ENCODE measurements at places on chromosomes 11 and 22.
A peak's percentile ranks its signal among the peaks of the same experiment; 100 is the strongest.

GRCh38 chr11:122355968-122356367, 240.0 kb upstream of the BLID start:
- DNase-seq: no peak

- peak; percentile 65 for DNase-seq
Measured at GRCh38 chr11:8015753-8016239, 28.7 kb downstream of the EIF3F start.

DNA sequence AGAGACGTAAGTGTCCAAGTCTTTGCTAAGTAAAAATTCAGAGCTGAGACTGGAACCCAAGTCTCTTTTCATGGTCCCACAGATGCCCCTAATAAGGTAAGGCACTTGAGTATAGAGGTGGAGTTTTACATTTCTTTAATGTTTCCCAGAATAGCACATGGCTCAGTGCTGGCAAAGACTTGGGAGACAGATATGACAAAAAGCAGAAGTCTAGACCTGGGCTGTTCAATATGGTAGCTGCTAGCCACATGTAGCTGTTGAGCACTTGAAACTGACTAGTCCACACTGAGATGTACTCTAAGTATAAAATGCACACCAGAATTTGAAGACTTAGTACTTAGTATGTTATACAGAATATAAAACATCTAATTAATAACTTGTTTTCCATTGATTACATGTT, 17.6 kb downstream of the VSTM5 start:
- no peak for DNase-seq

DNA sequence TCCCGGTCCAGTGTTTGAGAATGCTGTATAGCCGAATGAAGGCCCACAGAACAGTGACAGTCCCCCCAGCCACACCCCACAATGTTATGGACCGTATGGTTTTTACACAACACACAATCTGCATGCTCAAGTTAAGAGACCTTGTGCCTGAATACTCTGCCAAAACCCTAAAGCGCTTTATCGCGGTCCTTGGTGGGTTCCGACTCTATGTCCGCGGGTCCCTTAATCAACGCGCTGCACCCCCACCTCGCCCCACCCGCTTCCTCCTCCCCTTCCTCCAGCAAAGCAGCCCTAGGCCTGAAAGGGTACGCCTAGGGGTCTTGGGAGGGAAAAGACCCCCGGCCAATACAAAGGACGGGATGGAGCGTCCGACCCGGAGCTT, 442 bp downstream of the COPB1 start:
- peak; percentile 29 for DNase-seq

DNA sequence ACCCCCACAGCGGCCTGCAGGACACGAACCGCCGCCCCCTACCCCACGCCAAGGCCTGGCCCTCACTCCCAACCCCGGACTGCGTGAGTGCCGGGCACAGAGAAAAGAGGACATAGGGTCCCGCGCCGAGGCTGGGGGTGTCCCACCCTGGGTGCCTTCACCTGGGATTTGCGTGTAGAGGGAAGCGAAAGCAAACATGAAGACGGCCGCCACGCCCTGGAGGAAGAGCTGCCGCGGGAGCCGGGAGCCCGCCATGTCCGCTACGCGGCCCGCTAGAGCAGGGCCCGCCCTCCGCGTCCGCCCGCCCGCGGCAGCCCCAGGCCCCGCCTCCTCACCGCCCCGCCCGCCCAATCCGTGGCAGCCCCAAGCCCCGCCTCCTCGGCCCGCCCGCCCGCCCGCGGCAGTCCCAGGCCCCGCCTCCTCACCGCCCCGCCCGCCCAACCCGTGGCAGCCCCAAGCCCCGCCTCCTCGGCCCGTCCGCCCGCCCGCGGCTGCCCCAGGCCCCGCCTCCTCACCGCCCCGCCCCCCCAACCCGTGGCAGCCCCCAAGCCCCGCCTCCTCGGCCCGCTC, at the start of gene LMF2:
TSS of gene LMF2 (minus strand) at position 282 of the 570 bp plus-strand sequence. CDS start at position 255, 27 bp downstream.
- no peak for DNase-seq

- DNase-seq: peak; percentile 14
Measured at GRCh38 chr22:36586271-36586670, 57.3 kb upstream of the EIF3D start.

- no peak for DNase-seq
Measured at GRCh38 chr22:44724416-44724815, 22.4 kb downstream of the PRR5 start.

GRCh38 chr11:93515441-93516025, 27.7 kb downstream of the SMCO4 start:
- no peak for DNase-seq

DNA sequence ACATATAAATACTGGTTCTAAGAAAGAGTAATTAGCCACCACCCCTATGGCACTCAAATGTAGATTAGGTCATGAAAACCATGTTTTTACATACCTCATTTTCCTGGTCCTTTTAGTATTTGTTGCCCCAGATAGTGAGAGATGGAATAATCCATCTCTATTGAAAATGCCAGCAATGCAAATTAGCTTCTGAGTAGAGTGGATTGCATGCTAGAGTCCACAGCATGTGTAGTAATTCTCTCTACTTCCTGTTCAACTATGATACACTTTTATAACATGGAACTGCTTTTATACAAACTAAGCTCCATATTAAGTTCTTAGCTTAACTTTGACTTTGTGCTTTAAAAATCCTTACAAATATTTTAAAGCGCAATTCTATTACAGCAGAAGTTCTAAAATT, 73.2 kb downstream of the TRPC6 start:
- DNase-seq: no peak

GRCh38 chr11:73856031-73856567, 20.5 kb downstream of the COA4 start:
- no peak for DNase-seq

DNA sequence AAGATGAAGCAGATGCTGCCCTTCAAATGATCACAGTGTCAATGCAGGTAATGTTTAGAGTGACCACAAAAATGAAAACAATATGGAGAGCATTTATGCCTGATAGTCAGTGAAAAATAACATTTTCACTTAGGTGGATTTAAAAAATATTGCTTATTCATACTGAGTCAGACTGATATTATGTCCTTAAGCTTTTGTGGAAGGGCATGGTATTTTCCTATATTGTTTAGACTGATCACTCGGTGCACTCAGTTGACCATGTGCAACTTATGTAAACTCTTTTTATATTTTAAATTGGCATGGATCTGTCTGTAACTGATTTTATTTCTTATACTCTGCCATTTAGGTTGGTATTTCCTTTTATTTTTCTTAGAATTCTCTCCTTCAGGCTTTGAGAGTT, 106.6 kb downstream of the DYNC2H1 start:
- no peak for DNase-seq

DNA sequence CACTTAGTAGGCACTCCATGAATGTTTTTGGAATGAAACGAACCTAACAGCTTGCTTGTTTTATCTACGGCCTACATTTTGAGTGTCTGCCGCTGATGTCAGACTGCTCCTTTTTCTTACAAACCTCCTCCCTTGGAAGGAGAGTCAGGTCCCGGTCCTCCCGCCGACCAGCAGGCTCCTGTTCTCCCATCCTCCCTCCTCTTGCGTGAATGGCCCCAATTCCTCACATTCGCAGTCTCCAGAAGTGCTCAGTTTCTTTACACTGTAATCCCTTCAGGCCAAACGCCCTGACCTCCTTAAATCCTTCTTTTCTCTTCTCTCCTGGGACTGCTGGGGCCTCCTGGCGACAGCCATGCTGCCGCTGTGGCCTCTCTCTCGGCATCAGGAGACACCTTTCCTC, 82.6 kb upstream of the CSNK2A3 start:
- DNase-seq: no peak

DNA sequence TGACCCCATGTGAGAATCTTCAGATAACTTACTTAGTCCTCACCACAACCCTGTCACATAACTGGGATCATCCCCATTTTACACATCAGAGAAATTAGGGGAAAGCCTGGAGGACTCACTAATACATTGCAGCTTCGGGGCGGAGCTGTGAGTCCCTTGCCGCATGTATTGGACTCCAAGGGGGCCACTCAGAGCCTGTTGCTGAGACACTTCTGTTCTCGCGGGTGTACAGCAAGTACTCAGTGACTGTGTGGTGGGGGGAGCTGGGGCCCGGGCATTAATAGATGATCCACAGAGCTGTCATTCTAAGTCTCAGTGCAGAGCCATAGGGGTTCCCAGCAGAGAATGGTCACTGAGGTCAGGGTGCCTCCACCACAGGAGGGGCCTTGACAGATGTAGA, 13.5 kb downstream of the OAF start:
- DNase-seq: no peak

- no peak for DNase-seq
Measured at GRCh38 chr11:96035031-96035739, 111.3 kb upstream of the MTMR2 start.

- no peak for DNase-seq
Measured at GRCh38 chr11:65545853-65546216, 12.3 kb downstream of the LTBP3 start.

DNA sequence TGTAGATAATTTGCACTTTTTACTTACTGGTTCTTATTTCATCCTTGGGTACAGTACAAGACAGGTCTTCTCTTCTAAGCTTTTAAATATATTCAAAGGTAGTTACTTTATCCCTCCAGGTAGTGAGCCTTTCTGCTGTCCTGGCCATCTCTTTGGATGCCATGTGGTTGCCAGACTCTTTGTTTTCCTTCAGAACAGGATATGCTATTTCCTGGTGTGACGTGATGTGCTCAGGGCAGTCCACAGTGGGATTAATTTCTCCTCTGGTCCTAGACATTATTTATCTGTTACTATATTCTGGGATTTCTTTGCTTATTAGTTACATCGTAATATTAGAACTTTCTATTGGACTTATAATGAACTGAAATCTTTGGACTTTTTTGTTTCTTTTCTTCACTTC, 63.7 kb downstream of the PPP6R3 start:
- DNase-seq: no peak

DNA sequence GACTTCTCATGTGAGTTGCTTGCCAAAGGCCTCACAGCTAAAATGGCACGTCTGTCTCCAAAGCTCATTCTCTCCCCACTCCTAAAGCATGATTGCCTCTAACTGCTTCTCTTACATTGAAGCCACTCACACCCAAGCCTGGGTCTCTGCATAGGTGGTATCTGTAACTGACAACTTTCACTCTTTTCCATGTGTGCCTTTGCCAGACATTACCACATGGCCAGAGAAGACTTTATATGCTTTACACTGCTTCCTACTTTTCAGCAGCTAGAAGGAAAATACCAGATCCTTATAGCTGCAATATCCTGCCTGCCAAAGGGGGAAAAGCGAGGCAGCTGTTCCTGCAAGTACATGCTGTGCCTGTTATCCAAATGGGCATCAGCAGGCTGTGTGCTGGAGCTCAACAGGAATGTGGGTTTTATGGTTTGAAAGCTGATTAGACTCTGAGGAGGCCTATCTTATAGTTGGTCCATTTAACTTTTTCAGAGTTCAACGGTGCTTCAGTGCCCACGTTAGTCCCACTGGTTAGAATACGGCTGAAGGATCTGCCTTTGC, 547.1 kb downstream of the RAB38 start:
- DNase-seq: no peak

- DNase-seq: no peak
Measured at GRCh38 chr22:23583836-23584235, 3.7 kb upstream of the IGLL1 start.

- no peak for DNase-seq
Measured at GRCh38 chr11:96357794-96358193, 14.8 kb upstream of the MAML2 start.

- DNase-seq: peak; percentile 68
Measured at GRCh38 chr11:85867751-85868150, 12.6 kb downstream of the CCDC83 start.

- no peak for DNase-seq
Measured at GRCh38 chr22:49867303-49868265, 13.9 kb downstream of the ZBED4 start.

DNA sequence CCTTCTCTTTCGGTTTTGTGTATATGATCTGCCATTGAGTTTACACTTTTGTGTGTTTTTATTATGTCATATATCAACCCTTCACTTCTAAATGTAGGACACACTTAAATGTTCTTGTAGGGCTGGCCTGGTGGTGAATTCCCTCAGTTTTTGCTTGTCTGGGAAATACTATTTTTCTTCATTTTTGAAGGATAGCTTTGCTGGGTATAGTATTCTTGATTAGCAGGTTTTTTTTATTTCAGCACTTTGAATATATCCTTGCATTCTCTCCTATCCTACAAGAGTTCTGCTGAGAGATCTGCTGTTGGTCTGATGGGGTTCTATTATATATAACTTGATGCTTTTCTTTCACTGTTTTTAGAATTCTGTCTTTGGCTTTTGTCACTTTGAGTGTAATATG, 79.1 kb downstream of the TECTA start:
- DNase-seq: no peak

GRCh38 chr22:25134028-25134427, 65.6 kb upstream of the CRYBB3 start:
- DNase-seq: no peak

- DNase-seq: no peak
Measured at GRCh38 chr11:115497303-115497702, 6.9 kb downstream of the CADM1 start.

DNA sequence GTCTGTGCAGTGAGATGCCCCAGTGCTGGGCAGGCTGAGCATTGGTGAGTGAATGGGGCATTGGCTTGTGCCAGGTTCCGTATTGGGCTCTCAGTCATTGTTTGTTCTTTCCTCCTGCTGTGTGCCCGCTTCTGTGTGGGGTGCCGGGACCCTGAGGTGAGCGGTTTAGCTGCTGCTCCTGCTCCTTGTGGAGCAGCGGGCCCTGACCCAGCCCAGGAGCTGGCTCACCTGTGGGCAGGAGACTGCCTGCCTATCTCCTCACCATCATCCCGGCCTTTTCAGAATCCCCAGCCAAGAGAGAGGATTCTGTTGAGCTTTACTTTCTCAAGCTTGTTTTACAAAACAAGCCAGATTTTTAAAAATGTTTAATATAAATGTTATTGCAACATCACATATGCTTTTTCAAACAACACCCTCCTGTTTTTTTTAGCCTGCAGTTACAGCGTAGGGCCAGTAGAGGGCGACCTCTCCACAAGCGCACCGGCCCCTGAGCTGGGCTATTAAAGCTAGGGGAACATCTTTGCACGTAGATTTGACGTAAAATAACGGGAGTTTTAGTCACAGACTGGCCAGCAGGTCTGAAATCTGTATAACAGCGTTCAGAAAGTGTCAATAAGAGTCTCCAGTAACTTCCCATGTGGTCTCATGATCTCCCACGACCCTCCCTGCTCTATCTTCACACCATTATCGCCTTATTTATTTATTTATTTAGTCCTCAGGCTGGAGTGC, 25.1 kb upstream of the RELT start:
- peak; percentile 68 for DNase-seq

DNA sequence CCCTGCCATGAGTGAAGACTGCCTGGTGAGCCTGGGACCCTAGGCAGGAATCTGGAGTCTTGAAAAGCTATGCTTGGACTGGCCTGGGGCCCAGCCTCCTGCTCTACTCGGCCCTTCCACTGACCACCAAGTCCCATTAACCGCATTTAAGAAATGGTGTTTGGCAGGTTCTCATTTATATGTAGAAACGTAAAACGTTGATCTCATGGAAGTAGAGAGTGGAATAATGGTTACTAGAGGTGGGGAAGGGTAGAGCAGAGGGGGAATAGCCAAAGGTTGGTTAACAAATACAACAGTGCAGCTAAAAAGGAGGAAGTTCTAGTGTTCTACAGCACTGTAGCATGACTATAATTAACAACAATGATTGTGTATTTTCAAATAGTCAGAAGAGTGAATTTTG, 72.9 kb upstream of the EED start:
- no peak for DNase-seq

GRCh38 chr11:60927600-60927999, 3.3 kb downstream of the TMEM132A start:
- no peak for DNase-seq

Data from fibroblast of skin of scalp (primary cell).